Stimulated activated CD4-positive, alpha-beta T cell treated with anti-CD3 and anti-CD28 coated beads, TNF-alpha, amount 100 ng/mL, for 1 hour (primary cell): ENCODE measurements at places on chromosomes 12 and 14.

GRCh38 chr12:88241862-88242570 is 99.9 kb downstream of the TMTC3 start:
- no peak for DNase-seq

DNA sequence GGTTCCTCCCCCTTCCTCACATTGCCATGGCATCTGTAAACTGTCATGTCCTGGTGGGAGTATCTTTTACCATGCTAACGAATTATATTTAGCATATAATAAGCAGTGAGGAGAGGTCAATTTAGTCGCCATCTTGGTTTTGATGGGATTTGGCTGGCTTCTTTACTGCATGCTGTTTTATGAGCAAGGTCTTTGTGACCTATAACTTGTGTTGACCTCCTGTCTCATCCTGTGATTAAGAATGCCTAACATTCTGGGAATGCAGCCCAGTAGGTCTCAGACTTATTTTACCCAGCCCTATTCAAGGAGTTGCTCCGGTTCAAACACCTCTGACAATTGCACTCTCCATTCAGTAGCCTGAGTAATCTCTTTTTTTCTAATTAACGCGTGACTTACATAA is 2.1 kb upstream of the EIF4B start:
- DNase-seq = no peak

DNA sequence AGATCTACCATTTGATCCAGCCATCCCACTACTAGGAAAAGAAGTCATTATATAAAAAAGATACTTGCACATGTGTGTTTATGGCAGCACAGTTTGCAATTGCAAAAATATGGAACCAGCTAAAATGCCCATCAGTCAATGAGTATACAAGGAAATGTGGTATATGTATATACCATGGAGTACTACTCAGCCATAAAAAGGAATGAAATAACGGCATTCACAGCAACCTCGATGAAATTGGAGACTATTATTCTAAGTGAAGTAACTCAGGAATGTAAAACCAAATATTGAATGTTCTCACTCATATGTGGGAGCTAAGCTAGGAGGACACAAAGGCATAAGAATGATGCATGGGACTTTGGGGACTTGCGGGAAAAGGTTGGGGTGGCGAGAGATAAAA is 402.6 kb downstream of the RAD51B start:
- DNase-seq = no peak

DNA sequence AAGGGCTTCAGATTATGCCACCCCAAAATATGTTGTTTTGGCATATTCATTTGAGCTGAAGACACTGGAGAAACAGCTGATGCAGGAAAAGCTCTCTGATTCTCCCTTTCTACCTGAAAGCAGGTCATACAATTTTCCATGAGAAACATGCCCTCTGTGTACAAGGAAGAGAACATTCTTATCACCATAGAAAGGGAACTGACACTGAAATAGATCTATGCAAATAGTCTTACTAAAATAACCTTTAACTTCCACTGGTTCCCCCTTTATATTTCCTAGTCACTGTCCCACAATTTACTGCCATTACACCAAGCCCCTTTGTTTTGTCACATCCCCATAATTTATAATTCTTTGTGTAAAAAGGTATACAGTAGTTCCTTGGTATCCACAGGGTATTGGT is 9.6 kb upstream of the PHC1 start:
- DNase-seq = no peak
